Gastroesophageal sphincter (tissue), 4 donors: ENCODE measurements at places on chromosomes 5 and 9.

DNA sequence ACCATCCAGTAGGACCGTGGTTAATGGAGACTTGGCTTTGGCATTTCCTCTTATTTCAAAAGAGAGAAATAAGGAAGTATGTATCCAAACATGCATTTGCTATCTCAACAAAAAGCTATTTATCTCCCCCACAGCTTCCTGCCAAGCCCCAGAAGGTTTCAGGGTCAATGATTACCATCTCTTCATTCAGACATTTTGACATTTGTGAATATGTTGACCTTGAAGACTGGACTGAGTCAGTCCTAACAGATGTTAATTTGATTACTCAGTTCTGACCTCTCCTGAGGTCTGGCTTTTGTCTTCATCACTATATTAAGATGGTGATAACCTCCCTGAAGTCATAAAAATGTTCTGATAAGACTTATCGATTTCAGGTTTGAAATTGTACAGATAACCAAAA lies 479.4 kb downstream of the AGTPBP1 start:
- ATAC-seq: no peak

- no peak for ATAC-seq
Observed at GRCh38 chr5:150285114-150285513, 4.5 kb downstream of the CAMK2A start.

- no peak for ATAC-seq
Observed at GRCh38 chr5:52134013-52134650, 653.6 kb upstream of the ITGA1 start.

GRCh38 chr5:123085638-123086286 lies 3.3 kb upstream of the PRDM6 start:
- ATAC-seq: no peak
